Karpas-422 (cell line): ENCODE measurements at places on chromosomes 12 and 14. TPM values are rescaled to one million over a fixed set of nuclear protein-coding genes. Genes with fewer than 3 reads are reported as not detected.

PRR4 gene
- 5.7 and 12.7 TPM in 2 replicates for total RNA-seq

TAS2R7 gene
- total RNA-seq = 0.47 TPM in 1 of 2 replicates, not detected in the other

UNC79 gene
- 0.19 and 0.43 TPM in 2 replicates for total RNA-seq

IFNG-AS1 gene
- total RNA-seq = not detected in 2 replicates

TGM1 gene
- 1.3 and 5.2 TPM in 2 replicates for total RNA-seq

PRKAG1 gene
- total RNA-seq = 35.1 and 47.5 TPM in 2 replicates

CFAP251 gene
- total RNA-seq = 17.9 and 30.3 TPM in 2 replicates

ABCB9 gene
- 1.5 and 3.7 TPM in 2 replicates for total RNA-seq

RPGRIP1 gene
- not detected in 2 replicates for total RNA-seq

ANKRD33 gene
- total RNA-seq = not detected in 2 replicates

PTGDR gene
- not detected in 2 replicates for total RNA-seq

DNA sequence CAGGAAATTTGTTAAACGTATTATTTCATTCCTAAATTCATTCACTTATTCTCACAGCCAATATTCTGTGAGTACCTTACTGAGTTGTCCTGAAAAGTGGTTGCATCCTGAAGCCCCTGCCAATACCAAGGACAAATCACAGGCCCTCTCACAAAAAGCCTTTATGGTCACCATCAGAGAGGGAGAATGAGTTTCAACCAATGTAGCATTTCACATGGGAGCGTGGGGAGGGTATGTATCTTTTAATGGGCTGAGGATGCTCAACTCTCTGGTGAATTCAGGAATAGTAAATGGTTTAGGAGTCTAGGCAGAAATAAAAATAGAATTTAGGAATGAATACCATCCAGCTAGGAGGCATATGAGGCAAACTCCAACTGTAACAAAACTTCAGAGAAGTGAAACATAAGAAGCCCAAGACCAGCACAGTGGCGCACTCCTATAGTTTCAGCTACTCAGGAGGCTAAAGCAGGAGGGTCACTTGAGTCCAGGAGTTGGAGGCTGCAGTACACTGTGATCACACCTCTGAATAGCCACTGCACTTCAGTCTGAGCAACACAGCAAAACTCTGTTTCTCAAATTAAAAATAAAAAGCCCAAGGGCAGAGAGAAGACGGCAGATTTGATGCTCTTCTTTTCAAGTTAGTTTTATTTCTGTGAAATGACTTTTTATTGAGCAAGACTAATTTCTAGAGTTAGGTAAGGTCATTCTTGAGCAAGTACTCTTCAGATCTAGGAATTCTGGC is 142.7 kb downstream of the HMGA2 start:
- DNase-seq = no peak
- H3K4me1 ChIP-seq = no peaks in the 10 kb centered on the region
- H3K27ac ChIP-seq = no peak overlapping the region
- no peaks in the 10 kb centered on the region for H3K27me3 ChIP-seq

DNA sequence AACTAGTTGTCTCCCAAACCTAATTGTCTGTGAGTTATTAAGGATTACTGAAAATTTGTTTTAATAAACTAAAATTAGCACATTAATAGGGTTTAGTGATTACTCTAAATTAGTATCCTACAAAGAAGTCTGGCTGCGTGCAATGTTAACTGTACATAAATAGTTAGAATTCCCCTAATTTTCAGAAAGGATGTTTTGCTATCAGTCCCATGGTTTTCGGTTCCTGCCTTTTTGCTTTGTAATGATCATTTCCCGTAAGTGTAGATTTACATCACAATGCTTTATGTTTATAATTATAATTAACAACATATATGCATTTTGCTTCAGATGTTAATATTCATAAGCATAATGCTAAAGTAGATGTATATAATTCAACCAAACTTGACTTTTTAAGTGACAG is 19.8 kb upstream of the LYZ start:
- H3K27me3 ChIP-seq = no peaks in the 10 kb centered on the region; the same call in 1 of the 2 replicates
- H3K4me3 ChIP-seq = no peak overlapping the region
- no peaks in the 10 kb centered on the region for H3K36me3 ChIP-seq
- DNase-seq = no peak

GRCh38 chr14:58309086-58309485 is 10.7 kb downstream of the ARID4A start:
- no peak overlapping the region for H3K4me3 ChIP-seq
- DNase-seq = no peak
- no peak overlapping the region for H3K27ac ChIP-seq
- no peaks in the 10 kb centered on the region for H3K27me3 ChIP-seq
- H3K36me3 ChIP-seq = peaks cover 72% of the 10 kb centered on the region

GRCh38 chr12:120767071-120768024 is 41.7 kb downstream of the ACADS start:
- no peaks in the 10 kb centered on the region for H3K27me3 ChIP-seq
- H3K36me3 ChIP-seq = no peaks in the 10 kb centered on the region
- DNase-seq = peak; percentile 81
- peak overlapping the region; percentile 46 for H3K4me3 ChIP-seq
- peaks cover 55% of the 10 kb centered on the region for H3K4me1 ChIP-seq

DNA sequence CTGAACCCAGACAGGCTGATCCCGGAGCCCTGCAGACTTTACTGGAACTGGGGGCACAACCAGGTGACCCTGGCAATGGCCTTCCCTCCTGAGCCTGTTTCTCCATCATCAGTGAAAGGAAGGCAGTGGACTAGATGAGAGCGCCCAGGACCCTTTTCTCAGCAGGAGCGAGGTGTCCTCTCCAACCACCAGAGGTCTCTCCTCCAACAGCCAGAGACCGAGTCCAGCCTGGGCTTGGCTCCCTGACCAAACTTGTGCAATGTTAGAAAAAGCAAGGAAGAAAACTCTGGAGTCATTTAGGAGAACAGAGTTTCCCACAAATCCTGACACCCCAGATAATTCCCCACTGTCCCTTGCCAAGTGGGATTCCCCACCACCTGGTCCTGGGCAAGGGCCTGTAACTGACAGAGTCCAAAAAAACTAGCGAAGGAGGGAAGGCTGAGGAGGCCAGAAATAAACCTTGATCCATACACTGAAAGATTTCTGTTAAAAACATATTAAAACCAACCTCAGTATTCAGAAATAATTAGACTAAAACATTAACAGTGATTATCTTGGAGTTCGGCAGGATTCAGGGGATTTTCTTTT is 9.0 kb downstream of the RPS6KL1 start:
- H3K27ac ChIP-seq = peak overlapping the region; percentile 13; the same call in 1 of the 2 replicates
- peaks cover 18% of the 10 kb centered on the region for H3K4me1 ChIP-seq
- H3K4me3 ChIP-seq = no peak overlapping the region

DNA sequence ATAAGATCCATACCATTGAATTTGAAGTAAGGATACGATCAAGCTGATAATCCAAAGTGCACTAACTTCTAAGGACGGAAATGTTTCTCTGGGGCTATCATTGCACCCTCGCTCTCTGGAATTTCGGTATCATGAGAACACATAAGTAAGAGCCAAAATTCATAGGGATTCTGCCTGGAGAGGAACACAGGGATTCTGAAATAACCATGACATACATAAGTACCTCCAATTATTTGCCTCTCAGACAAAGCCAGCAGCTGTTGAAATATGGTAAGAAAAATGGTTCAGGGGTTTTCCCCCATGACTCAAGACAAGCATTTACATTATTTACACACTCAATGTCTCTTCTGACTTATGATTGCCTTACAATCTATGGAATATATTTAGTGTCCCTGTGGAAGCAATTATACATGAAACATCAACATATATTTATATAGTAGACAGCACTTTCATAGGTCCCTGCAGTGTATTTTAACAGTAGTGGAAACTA is 1123.6 kb upstream of the SEL1L start:
- H3K27me3 ChIP-seq = no peaks in the 10 kb centered on the region
- no peak overlapping the region for H3K27ac ChIP-seq
- DNase-seq = no peak
- H3K36me3 ChIP-seq = no peaks in the 10 kb centered on the region

DNA sequence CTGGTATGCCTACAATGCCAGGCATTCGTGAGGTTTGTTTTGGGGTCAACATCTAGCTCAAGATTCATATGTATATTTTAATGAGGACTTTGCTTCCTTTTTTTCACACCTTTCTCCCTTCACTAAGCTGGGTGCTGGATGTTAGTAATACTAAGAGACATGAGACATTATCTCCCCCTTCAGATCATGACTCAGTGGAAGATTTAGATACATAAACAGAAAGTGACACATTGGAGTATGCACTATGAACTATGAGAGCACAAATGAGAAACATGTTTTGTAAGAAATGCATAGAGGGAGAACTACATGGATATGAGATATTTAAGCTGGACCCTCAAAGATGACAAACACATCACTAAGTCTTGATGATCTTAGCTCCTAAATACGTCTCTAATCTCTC is 286.3 kb downstream of the RPAP3 start:
- peaks cover 10% of the 10 kb centered on the region for H3K4me1 ChIP-seq
- H3K4me3 ChIP-seq = no peak overlapping the region
- no peak for DNase-seq
- no peak overlapping the region for H3K27ac ChIP-seq
- no peaks in the 10 kb centered on the region for H3K36me3 ChIP-seq

DNA sequence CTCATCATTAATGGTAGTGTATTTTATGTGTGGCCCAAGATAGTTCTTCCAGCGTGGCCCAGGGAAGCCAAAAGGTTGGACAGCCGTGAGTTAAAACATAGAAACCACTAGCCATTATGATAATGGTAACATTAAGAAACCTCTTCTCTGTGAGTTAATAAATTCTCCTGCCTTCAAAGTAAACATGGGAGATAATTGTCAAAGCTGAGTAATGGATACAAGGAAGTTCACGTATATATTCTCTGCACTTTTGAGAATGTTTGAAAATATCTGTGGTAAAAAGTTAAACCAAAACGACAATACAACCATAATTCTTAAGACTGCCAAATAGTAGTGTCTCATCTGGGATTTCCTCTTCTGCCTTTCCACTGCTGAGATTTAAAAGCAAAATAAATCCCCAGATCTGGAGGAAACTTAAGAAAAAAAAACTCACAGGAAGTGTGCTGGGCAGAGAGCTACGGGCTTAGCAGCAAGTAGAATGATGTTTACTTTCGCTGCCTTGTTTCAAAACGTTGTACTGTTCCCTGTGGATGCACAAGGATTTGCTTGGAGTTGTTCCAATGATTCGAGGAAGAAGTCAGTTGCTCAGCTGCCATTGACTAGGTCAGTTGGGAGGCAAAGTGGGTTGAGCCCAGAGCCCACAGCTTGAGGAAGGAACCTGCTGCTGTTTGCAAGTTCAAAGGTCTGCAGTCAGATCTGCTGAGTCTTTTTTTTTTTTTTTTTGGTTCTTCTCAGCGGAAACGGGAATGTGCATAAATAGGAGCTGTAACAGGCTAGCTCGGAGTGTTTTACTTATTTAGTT is 1.7 kb downstream of the TPCN1 start:
- H3K4me3 ChIP-seq = peak overlapping the region; percentile 87
- peaks cover 9% of the 10 kb centered on the region for H3K36me3 ChIP-seq
- H3K27me3 ChIP-seq = no peaks in the 10 kb centered on the region
- H3K4me1 ChIP-seq = peaks cover 35% of the 10 kb centered on the region

GRCh38 chr12:110756611-110757010 is 13.9 kb upstream of the PPP1CC start:
- no peak for DNase-seq
- no peak overlapping the region for H3K27ac ChIP-seq
- H3K27me3 ChIP-seq = no peaks in the 10 kb centered on the region
- H3K4me1 ChIP-seq = no peaks in the 10 kb centered on the region
- H3K36me3 ChIP-seq = no peaks in the 10 kb centered on the region

DNA sequence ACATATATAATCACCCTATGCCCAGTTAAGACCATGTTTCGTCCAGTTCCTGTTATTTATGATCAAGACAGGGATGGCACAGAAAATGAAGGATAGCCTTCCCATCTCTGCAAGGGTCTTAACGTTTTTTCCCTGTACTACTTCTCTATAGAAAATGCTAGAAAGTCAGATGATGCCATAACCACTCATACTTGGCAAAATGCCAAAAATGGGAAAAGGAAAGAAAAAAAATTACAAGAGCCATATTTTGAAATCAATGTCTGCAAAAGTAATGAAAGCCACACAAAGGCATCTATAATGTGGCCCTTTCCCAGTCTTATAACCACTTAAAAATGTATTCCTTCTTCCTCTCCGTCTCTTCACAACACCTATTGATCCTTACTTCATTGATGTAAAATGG is 1.8 kb upstream of the MYL6B start:
- no peak overlapping the region for H3K27ac ChIP-seq
- H3K27me3 ChIP-seq = no peaks in the 10 kb centered on the region
- no peak overlapping the region for H3K4me3 ChIP-seq

- peaks cover 31% of the 10 kb centered on the region for H3K4me1 ChIP-seq
- H3K4me3 ChIP-seq = peak overlapping the region; percentile 97
- peak overlapping the region; percentile 86 for H3K27ac ChIP-seq
- peak; percentile 88 for DNase-seq
- H3K36me3 ChIP-seq = peaks cover 6% of the 10 kb centered on the region
- no peaks in the 10 kb centered on the region for H3K27me3 ChIP-seq
Observed at GRCh38 chr12:3752096-3752709, 706 bp downstream of the CRACR2A start.

- peak; percentile 96 for DNase-seq
- H3K4me1 ChIP-seq = peaks cover 52% of the 10 kb centered on the region
- no peaks in the 10 kb centered on the region for H3K36me3 ChIP-seq
- no peaks in the 10 kb centered on the region for H3K27me3 ChIP-seq
Observed at GRCh38 chr12:6423267-6424007, 21.3 kb upstream of the CD27 start.

GRCh38 chr12:106837782-106838181 is 63.3 kb downstream of the RIC8B start:
- no peaks in the 10 kb centered on the region for H3K27me3 ChIP-seq
- H3K27ac ChIP-seq = no peak overlapping the region
- H3K4me3 ChIP-seq = no peak overlapping the region
- H3K36me3 ChIP-seq = no peaks in the 10 kb centered on the region
- DNase-seq = no peak

- peak; percentile 95 for DNase-seq
- H3K27me3 ChIP-seq = no peaks in the 10 kb centered on the region
- H3K4me3 ChIP-seq = peak overlapping the region; percentile 45
- H3K4me1 ChIP-seq = peaks cover 36% of the 10 kb centered on the region
- peak overlapping the region; percentile 86 for H3K27ac ChIP-seq
Observed at GRCh38 chr14:70780396-70781075, 28.8 kb downstream of the MAP3K9 start.

- H3K27me3 ChIP-seq = no peaks in the 10 kb centered on the region
- no peak overlapping the region for H3K4me3 ChIP-seq
- H3K27ac ChIP-seq = no peak overlapping the region
- no peaks in the 10 kb centered on the region for H3K4me1 ChIP-seq
Observed at GRCh38 chr12:58883576-58884334, 36.5 kb downstream of the LRIG3 start.

DNA sequence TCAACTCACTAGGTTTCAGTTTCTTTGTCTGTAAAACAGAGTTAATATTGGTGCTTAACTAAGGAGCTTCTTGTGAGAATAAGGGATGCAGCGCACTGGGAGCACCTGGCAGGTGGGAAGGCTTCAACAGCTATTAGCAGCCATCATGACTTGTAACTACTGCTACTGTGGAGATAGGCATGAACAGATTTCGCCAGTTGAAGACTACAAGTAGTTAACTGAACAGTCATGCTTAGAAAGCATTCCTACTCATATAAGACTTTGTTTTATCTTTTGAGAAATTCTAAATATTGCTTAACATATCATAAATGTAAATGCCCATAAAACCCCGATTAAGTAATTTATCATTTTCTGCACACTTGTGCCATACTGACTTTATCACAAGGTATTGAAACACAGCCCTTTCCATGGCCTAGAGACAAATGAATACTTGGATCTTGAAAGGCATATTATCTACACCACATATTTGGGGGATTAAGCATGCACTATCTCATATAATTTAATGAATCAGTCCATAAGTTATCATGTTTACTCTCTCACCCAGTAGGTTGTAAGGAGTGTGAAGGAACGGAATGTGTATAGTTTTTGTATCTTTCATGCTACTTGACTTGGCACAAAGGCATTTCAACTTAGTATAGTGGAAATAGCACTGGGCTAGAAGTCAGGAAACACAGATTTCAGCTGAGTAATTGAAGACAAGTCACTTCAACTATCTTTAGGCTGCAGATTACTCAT is 16.1 kb downstream of the NTN4 start:
- H3K4me1 ChIP-seq = no peaks in the 10 kb centered on the region
- no peaks in the 10 kb centered on the region for H3K27me3 ChIP-seq
- no peaks in the 10 kb centered on the region for H3K36me3 ChIP-seq
- H3K27ac ChIP-seq = no peak overlapping the region
